ENCODE measurements at places on chromosomes 1 and 21. TPM values are rescaled to one million over a fixed set of nuclear protein-coding genes. Genes with fewer than 3 reads are reported as not detected.

DNA sequence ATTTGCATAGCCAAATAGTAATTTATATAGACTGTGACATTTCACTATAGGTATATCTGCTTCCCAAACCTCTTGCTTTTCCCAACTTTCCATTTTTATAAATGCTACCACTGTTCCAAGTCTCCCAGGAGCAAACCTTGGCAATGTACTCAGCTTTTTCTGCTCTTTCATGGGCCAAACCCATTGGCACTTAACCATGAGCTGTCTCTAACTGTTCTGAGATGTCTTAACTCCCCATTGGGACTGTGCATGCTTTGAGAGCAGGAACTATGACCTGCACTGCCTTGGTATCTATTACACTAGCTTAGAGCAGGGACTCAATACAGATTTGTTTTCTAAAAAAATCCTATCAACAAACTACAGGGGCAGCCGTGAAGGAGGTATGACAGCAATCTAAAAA is 22.5 kb upstream of the KHDRBS1 start:
- no peak for DNase-seq

DNA sequence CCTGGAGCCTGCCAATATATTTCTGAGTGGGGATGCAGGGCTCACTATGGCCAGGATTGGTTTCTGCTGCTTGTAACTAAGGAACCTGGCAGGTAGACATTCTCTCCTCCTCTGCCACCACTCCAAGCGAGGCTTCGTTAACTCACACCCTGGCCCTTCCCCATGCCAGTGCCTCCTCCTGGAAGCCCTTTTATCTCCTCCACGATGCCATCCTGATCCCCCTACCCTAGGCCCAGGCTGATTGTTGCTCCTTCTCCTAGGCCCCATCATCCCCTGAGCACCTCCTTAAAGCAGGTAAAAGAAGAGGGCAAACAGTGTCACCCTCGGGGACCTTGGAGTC is 118.5 kb downstream of the DMRTB1 start:
- DNase-seq = no peak

GRCh38 chr21:17446737-17447136 is 66.1 kb upstream of the CXADR start:
- DNase-seq = no peak

GRCh38 chr1:25697435-25698217 is 81.0 kb downstream of the MAN1C1 start:
- no peak for DNase-seq

DNA sequence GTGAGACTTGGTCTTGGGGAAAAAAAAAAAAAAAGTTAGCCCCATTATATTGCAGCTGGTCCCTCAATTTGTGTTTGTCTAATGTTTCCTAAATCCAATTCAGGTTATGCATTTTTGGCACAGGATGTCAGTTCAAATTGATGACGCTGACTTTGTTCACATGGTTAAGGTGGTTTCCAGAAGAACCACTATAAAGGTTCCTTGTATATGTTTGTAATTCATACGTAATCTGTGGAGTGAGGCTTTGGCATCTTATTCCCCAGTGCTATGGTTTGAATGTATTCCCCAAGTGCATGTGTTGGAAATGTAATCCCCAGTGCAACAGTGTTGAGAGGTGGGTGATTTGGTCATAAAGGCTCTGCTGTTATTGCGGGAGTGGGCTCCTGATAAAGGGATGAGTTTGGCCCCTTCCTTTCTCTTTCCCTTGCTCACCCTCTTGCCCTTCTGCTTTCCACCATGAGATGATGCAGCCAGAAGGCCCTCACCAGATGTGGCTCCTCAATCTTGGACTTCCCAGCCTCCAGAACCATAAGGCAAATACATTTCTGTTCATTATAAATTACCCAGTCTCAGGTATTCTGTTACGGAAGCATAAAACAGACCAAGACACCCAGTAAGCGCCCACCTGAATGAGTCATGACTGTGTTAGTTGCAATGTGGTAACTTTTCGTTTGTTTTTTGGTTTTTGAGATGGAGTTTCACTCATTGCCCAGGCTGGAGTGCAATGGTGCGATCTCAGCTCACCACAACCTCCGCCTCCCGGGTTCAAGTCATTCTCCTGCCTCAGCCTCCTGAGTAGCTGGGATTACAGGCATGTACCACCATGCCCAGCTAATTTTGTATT is 19.5 kb upstream of the HLCS start:
- no peak for DNase-seq

- no peak for DNase-seq
Measured at GRCh38 chr1:151005729-151006319, 878 bp downstream of the MINDY1 start.

GRCh38 chr1:230010603-230011332 is 56.3 kb upstream of the GALNT2 start:
- no peak for DNase-seq

KRTAP21-2 gene
- not detected for polyA plus RNA-seq

KCNE1 gene
- 0.18 TPM for polyA plus RNA-seq

DNA sequence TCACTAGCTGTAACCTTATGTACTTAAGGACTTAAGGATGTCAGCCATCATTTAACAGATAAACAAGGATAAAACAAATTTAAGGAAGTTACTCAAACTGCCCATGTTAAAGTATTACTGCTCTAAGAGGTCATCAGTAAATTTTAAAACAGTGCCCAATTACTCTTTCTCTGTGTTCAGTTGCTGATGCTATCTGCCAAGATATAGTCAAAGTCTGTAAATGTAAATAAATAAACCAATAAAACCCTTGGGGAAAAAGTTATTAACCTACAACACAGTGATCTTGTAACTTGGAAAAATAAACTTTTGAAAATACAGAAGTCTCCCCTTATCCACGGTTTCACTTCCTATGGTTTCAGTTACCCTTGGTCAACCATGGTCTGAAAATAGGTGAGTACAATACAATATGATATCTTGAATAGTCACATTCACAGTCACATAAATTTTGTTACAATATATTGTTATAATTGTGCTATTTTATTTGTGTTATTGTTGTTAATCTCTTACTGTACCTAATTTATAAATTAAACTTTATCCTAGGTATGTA is 501.8 kb downstream of the LMO4 start:
- DNase-seq = no peak

ADGRB2 gene
- polyA plus RNA-seq = 12.1 TPM

C1orf210 gene
- 21.1 TPM for polyA plus RNA-seq

DNA sequence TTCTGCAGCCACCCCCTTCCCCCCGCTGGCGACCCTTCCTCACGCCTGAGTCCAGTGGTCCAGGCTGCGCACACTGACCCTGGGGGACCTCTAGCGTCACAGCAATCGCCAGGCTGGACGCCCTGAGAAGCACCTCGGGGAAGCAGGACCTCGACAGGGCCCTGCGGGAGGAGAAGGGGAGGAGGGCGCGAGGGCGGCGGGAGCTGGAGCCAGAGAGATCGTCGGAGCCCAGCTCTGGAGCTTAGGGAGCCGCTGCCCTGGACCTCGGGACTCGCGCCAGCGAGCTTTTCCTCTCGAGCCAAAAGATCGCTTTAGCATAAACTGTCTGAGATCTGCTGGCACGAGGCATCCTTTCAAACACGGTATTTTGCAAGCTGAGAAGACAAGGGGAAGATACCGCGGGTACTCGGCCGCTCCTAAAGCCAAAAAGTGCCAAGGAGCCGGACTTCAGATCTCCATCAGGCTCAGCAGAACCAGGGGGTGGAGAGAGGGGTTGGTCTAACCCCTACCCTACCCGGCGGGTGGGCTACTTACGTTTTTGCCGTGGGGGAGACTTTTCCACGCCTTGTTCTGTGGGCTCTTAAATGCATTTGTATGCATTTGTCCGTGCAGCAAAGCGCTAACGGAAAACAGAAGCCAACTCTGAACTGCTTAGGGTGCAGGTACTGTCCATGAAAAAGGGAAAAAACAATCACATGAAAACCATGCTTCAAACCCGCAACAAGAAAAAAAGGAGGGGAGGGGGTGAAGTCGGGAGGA is 586 bp downstream of the COL24A1 start:
- DNase-seq = peak; percentile 36

- no peak for DNase-seq
Measured at GRCh38 chr1:67635055-67635809, 49.8 kb upstream of the GADD45A start.

GRCh38 chr1:165313903-165314302 is 42.6 kb downstream of the LMX1A start:
- no peak for DNase-seq

KRTAP20-1 gene
- not detected for polyA plus RNA-seq

IL19 gene
- 1.0 TPM for polyA plus RNA-seq

DNA sequence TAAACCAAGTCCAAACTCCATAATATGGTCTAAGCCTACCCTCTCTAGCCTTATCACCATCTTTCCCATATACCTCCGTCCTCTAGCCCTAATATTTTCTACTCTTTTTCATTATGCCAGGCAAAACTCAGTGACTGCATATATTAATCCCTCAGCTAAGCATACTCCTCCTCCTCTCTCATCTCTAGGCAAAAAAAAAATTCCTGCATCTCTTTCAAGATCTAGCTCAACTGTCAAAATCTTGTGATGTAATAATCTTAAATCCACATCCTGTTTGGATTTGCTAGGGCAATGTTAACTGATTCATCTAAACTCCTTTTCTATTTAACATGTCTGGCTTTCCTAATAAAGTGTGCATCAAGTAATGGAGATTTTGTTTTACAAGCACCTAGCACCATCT is 20.4 kb downstream of the PRPF38A start:
- no peak for DNase-seq

ASCL5 gene
- polyA plus RNA-seq = 0.15 TPM

- DNase-seq = peak; percentile 29
Measured at GRCh38 chr1:97820470-97821188, 100.2 kb downstream of the DPYD start.

OLFML3 gene
- polyA plus RNA-seq = 131 TPM

DNA sequence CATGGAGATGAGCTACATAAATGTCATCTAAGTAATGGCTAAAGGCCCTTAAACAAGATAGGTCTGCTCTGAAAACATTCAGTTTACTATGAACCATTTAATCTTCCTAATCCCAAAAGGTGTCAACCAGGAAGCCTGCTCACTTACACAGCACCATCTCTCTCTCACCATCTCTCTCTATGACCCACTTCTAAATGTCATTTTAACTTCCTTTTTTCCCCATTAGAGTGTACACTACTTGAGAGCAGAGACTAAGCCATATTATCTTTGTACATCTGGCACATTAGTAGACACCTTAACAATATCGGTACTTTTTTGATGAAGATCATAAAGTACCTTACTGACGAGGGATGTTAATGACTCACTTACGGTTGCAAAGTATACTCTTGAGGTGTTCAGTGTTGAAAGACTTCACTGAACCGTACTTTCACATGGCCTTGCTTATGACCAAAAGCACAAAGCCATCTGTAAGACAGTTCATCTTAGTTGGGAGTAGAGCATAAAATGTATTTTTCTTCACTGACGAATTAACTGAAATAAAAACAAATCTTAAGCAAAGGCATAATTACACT is 25.4 kb downstream of the FBXO42 start:
- DNase-seq = no peak

DNA sequence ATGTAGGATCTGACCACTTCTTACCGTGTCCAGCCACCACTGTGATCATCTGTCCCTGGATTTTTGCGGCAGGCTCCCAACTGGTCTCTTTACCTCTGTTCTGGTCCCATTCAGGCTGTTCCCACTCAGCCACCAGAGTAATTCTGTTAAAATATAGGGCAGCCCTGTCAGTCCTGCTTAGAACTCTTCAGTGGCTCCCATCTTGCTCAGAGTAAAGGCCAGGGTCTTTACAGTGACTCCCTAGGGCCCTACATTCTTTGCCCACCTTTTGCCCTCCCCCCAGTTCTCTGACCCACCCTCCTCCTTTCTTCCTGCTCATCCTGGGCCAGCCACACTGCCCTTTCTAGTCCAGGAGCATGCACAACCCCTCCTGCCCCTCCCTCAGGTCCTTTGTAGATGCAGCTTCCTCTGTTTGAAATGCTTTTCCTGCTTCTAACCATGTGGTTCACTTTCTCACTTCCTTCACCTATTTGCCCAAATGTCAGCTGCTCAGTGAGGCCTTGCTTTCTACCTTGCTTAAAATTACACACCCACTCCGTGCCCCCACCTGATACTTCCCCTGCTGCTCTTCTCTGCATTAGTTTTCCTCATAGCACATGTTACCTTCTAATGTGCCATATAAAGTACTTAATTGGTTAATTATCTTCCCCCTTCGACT is 7.8 kb downstream of the UBIAD1 start:
- DNase-seq = no peak

CD52 gene
- polyA plus RNA-seq = 5.6 TPM

ITGB2 gene
- 11.8 TPM for polyA plus RNA-seq

- DNase-seq = no peak
Measured at GRCh38 chr21:36747815-36748383, 49.0 kb downstream of the SIM2 start.

OR10J1 gene
- 0.03 TPM for polyA plus RNA-seq

GRCh38 chr1:9201401-9202239 is 33.0 kb upstream of the H6PD start:
- no peak for DNase-seq

GRCh38 chr1:93433407-93433961 is 14.4 kb upstream of the FNBP1L start:
- no peak for DNase-seq

GRCh38 chr1:87330057-87330884 is 1.6 kb downstream of the LMO4 start:
- DNase-seq = no peak

DNA sequence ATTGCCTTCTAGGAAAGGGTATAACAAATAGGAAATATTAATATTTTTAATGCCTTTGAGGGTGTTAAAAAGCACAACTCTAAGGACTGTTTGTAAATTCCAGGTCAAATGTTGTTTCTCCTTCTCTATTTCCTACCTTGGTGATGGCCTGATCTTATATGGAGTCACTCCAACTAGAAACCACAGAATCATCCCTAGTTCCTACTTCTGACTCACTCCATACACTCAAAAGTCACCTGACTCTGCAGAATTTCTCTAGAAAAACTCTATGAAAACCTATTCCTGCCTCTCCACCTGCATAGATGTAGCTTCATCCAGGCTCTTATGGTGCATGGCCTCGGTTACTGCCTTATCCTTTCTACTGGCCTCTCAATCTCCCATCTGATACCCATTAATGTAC is 14.5 kb downstream of the RGS4 start:
- no peak for DNase-seq

MNDA gene
- polyA plus RNA-seq = 2.5 TPM

C8A gene
- not detected for polyA plus RNA-seq

- no peak for DNase-seq
Measured at GRCh38 chr1:178660461-178660860, 64.6 kb upstream of the RALGPS2 start.

DNA sequence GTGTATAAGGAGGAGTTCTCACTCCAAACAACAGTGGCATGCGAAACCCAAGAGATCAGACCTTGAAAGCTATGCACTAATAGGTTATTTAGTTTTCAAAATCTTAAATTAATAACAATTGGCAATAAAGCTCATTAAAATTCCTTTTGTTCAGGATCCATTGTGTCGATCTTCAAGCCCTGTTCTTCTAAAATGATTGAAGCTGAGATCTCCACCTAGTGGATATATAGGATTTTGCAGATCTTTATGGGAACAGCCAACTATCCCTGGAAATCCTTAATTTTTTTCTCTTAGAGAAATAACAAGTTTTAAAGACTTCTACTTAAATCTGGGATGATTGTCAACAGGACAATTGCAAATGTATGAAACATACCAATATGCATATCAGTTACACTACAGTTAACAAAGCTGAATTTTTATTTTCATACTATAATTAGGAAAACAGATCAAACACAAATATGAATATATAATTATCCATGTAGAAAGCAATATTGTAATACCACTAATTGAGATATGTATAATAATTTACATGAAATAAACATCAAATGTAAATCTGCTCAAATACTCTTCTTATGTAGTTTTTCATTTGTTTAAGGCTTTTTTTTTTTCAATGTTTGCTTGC is 43.3 kb downstream of the LRRC53 start:
- peak; percentile 63 for DNase-seq

GRCh38 chr21:46092811-46093667 is 4.9 kb upstream of the COL6A2 start:
- no peak for DNase-seq

- DNase-seq = no peak
Measured at GRCh38 chr1:20921285-20921684, 134.2 kb upstream of the HP1BP3 start.

PFKFB2 gene
- polyA plus RNA-seq = 27.3 TPM
